ENCODE measurements at places on chromosomes 3 and 15.
A peak's percentile ranks its signal among the peaks of the same experiment; 100 is the strongest.

DNA sequence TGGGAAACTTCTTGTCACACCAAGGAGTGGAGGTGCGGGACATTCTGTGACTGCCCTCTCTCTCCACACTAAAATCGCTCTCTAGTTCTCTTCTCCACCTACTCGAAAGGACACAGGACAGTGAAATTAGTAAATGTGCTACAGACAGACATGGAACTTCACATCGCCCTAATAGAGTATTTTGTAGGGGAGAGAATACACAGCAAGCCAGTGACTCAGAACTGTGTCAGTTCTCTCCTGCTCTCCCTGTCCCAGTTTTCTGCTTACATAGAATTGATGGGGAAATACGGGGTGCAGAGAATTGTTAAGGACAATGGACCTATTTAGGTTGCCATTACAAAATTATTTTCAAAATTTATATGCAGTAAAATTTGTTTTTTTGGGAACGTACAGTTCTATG lies 159.6 kb upstream of the GADL1 start:
- no peak for DNase-seq

GRCh38 chr15:28182216-28182615 lies 83.1 kb upstream of the OCA2 start:
- no peak for DNase-seq

DNA sequence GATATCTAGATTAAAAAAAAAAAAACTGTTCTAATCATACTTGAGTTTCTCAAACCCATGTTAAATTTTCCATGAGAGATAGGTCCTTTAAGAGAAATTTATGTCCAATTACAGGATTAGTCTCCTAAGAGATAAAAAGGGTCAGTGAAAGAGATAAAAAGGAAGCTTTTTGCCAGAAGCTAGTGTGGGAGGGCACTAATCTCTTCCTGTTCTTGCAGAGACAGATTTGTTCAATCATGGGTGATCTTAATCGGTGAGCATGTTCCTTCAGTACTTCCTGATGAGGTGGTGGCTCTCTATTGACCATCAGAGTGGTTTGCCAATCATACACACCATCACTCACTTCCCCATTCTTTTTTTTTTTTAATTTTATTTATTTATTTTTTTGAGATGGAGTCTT lies 16.9 kb upstream of the LPP start:
- DNase-seq, result no peak

DNA sequence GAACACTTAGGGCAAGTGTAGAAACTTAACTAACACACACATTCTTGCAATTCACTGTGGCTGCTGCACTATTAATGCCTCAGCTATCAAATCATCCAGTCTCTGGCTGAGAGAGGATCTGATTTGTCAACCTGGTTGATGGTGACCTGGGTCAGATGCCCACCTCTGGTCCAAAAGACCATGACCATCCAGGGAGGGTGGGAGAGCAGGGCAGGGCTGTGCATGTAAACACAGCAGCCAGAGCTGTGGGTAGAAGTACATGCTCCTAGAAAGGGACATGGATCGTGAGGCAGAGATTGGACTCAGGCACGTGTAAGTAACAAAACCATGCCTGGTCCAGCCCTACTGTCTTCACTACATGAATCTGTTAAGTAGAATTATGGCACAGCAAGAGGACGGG lies 17.3 kb downstream of the MESD start:
- DNase-seq, result no peak

DNA sequence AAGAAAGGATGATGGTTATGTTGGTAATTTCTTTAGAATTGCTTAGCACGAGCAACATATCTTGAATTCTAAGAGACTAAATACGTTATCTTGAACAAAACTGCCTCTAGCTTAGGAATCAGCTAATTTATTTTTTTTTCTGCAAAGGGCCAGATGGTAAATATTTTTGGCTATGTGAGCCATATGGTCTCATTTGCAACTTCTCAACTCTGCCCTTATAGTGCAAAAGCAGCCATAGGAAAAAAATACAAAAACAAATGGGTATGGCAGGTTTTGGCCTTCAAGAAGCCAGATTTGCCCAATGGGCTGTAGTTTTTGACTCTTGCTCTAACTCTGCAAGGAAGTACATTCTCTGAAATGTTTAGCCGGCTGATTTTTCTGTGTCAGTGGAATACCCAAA lies 11.9 kb downstream of the OXSM start:
- DNase-seq, result no peak

GRCh38 chr3:141407825-141408224 lies 39.5 kb downstream of the ZBTB38 start:
- no peak for DNase-seq

DNA sequence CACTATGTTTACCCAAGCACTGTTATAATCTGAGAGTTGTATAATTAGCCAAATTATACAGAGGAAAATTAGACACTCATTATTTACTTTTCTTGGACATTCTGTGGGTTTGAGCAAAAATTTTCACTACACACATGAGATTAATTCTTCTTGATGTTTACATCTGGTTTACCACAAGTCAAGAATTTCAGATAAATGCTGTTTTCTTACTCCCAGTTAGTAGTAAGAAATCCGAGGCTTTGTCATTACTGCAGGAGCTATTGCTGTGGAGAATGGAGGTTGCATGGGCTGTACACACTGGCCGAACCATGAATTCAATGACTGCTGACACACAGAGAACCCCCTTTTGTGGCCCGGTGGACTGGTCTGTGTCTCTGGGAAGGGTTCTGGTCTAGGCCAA lies 207.7 kb upstream of the CFAP20DC start:
- DNase-seq, result no peak

- no peak for DNase-seq
Measured at GRCh38 chr15:87154761-87155160, 1075.1 kb downstream of the AGBL1 start.

DNA sequence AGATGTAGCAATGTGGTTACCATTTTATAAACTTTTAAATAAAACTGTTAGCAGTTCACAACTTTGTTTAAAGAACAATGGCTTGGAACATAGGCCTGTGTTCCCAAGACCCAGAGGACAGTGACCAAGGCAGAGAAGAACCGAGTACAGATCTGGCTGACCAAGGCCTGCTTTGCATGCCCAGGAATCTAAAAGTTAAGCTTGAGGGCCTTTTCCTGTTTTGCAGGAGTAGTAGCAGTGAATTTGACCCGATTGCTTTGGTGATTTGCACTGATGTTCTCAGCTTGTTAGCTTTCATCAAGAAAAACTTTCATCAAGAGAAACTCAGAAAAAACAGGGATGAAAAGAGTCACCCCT lies 9.9 kb downstream of the FILIP1L start:
- DNase-seq, result no peak

DNA sequence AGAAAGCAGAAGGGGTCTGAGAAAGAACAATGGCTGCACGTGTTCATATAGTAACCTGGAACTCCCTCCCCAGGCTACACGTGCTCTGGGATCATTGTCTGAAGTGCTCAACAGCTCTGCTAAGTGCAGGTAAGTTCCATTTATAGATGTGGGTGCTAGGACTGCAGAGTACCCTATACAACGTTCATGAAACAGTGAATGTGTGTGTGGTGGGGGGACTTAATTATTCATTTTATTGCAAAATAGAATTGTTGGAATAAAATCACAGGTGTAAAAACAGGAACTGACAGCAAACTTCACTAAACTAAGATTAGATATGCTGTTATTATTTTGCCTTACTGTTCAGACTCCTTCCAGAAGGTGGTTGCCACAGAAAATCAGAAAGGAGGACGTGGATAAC lies 68.5 kb downstream of the CCR4 start:
- DNase-seq, result no peak

- DNase-seq, result no peak
Measured at GRCh38 chr15:47542312-47542989, 174.9 kb upstream of the SEMA6D start.

DNA sequence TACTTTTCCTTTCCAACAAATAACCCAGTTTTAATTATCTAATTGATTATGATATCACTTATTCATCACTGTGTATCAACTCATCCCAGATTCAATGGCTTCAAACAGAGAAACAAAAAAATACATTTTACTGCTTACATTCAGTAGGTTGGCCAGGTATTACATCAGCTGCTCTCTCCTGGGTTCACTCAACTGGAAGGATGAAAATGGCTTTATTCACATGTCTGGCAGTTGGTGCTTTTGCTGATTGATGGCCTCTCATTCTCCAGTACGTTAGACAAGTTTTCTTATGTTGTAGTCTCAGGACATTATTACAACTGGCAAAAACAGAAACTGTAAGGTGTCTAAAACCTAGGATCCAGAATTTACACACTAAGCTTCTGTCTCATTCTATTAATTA lies 811.0 kb upstream of the ALCAM start:
- DNase-seq, result peak; percentile 32

GRCh38 chr3:159732172-159733111 lies 256.2 kb upstream of the IL12A start:
- DNase-seq, result no peak

DNA sequence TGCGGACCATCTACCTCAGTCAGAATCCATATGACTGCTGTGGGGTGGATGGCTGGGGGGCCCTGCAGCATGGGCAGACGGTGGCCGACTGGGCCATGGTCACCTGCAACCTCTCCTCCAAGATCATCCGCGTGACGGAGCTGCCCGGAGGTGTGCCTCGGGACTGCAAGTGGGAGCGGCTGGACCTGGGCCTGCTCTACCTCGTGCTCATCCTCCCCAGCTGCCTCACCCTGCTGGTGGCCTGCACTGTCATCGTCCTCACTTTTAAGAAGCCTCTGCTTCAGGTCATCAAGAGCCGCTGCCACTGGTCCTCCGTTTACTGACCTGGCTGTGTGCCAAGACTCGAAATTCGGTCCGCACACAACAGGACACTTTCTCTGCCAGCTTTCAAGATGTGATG lies 21.9 kb downstream of the NRROS start:
- DNase-seq, result no peak

DNA sequence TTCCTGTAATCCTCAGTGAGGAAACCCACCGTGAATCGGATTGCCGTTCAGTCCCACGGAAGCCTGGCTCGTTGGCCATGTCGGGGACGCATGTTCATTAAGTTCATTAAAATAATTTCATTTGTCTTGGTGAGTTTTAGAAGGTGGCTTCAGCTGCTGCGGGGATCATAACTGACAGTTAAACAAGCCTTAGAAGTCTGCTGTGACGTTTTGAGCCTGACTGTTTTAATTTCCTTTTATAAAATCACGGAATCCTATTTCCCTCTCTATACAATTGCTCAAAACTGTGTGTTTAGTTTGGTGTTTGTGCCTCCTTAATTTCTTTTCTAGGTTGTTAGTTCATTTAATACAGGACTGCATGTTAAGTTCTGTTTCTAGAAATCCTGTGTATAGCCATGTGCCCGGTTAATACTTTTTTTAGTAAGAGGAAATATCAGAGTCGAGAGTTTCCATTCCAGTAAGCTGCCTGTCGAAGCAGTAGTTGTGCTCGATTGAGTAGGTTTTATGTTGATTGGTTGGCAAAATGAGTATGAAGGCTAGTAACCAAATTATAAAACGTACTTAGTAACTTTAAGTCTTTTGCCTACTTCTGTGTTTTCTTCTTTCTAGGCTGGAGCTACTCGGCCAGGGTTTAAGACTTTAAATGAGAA lies 705 bp downstream of the NIPA2 start:
- DNase-seq, result no peak

DNA sequence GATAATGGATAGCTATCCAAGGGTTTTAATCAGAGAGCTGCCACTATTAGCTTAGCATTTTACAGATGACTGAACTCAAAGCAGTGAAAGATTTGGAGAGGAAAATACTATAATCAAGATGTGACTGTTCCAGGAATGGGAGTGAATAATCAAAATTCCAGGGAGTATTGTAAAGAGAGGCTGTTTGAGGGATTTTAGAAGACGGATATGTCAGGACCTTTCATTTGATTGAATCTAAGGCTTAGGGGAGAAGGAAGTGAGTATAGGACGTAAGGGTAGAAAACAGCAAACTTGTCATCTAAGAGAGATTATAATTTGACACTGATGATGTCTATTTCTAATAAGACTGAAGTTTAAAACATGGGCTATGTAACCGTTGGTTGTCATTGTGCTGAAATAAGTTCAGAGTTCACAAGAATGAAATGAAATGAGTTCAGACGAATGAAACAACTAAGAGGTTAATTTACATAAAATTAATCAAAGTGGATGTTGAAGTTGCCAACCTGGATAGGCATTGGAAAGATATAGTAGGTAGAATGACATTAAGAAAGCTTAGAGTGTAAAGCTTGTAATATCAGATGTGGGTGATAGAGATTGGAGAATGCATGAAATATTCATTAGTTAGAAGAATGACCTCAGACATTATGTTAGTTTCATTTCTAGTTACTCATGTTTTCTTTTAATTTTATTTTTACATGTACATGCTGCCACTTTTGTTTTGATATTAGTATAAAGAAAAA lies 842.8 kb downstream of the SI start:
- no peak for DNase-seq

DNA sequence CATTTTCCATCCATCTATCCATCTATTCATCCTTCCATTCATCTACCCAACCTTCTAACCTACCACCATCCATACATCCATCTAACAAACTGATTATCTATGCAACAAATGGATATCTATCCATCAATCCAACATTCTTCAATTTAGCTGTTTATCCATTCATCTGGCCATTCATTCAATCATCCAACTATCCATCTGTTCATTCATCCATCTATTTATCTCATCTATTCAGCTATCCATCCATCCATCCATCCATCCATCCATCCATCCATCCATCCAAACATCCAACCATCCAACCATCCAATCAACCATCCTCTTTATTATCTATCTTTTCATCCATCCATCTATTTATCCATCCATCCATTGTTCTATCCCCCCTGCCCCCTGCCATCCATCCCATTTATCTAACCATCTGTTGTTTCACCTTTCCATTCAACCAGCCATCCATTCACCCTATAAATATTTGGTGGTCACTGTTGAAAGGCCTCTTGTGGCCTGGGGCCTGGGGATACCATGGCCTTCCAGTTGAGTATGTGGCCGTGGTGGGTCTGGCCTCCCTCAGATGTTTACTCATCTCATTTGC lies 44.7 kb downstream of the SLC6A6 start:
- DNase-seq, result no peak

- DNase-seq, result no peak
Measured at GRCh38 chr3:11611341-11611799, 32.3 kb downstream of the VGLL4 start.

DNA sequence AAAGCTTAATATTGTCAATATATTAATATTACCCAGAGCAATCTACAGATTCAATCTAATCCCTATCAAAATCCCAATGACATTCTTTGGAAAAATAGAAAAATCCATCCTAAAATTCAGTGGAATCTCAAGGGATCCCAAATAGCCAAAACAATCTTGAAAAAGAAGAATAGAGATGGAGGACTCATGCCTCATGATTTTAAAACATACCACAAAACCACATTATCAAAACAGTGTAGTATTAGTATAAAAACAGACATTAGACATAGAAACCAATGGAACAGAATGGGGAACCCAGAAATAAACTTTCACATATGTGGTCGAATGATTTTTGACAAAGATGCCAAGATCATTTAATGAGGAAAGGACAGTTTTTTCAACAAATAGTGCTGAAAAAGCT lies 14.6 kb downstream of the NEK4 start:
- no peak for DNase-seq

DNA sequence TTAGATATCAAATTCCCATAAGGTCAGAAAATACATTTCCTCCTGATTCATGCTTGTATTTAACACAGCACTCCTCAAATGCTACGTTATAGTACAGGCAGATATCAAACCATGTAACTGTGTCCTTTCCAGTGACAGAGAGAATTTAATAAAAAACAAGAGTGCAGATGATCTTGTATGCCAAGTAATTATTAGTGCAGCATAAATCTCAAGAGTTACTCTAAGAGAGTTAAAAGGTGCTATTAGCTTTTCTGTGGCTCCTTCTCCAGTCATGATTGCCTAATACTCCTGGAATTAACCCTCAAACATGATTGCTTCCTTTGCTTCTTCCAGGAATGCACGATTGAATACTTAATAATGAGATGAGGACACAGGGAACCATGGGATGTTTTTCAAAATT lies 413.0 kb upstream of the DPH6 start:
- no peak for DNase-seq

- no peak for DNase-seq
Measured at GRCh38 chr15:96586901-96587300, 256.4 kb downstream of the NR2F2 start.

Data from NCI-H1417 treated with DMSO at 0.1 percent for 48 hours (cell line).